Endothelial cell of coronary artery (primary cell): ENCODE measurements at places on chromosomes 7 and 10. TPM values are rescaled to one million over a fixed set of nuclear protein-coding genes. Genes with fewer than 3 reads are reported as not detected.

Gene NXPH1
- not detected in 2 replicates for total RNA-seq

Gene CDHR1
- not detected in 2 replicates for total RNA-seq

Gene ASIC3
- not detected in 2 replicates for total RNA-seq

Gene NUTM2E
- total RNA-seq: 0.09 TPM in 1 of 2 replicates, not detected in the other

Gene CALML5
- total RNA-seq: not detected in 2 replicates

Gene KLF14
- total RNA-seq: not detected in 2 replicates

Gene UFSP1
- 2.5 and 5.3 TPM in 2 replicates for total RNA-seq

Gene HOXA5
- total RNA-seq: 5.9 and 7.9 TPM in 2 replicates

Gene CFAP70
- 0.19 and 0.27 TPM in 2 replicates for total RNA-seq

Gene GCK
- 0.19 and 0.27 TPM in 2 replicates for total RNA-seq

Gene SLC16A12
- 3.2 TPM in 1 of 2 replicates, not detected in the other for total RNA-seq

Gene C10orf88
- 13.3 and 15.5 TPM in 2 replicates for total RNA-seq

Gene DOCK4
- total RNA-seq: 160 and 199 TPM in 2 replicates

Gene ASAH2B
- 1.4 and 1.6 TPM in 2 replicates for total RNA-seq

Gene CFAP46
- total RNA-seq: 1.1 and 2.3 TPM in 2 replicates

Gene ABCF2
- total RNA-seq: 59.9 and 72.9 TPM in 2 replicates

Gene UNCX
- total RNA-seq: not detected in 2 replicates

Gene PCDH15
- under 0.01 TPM in 1 of 2 replicates, not detected in the other for total RNA-seq

Gene UCN3
- total RNA-seq: not detected in 2 replicates

Gene ZNF853
- total RNA-seq: 0.54 and 1.3 TPM in 2 replicates
